ENCODE measurements at places on chromosomes 4 and X.

GRCh38 chr4:4847011-4847410 lies 12.5 kb upstream of the MSX1 start:
- peaks cover 5% of the 10 kb centered on the region for H3K4me1 ChIP-seq
- H3K36me3 ChIP-seq = no peaks in the 10 kb centered on the region
- no peak overlapping the region for H3K4me3 ChIP-seq
- DNase-seq = no peak
- H3K27me3 ChIP-seq = no peaks in the 10 kb centered on the region

DNA sequence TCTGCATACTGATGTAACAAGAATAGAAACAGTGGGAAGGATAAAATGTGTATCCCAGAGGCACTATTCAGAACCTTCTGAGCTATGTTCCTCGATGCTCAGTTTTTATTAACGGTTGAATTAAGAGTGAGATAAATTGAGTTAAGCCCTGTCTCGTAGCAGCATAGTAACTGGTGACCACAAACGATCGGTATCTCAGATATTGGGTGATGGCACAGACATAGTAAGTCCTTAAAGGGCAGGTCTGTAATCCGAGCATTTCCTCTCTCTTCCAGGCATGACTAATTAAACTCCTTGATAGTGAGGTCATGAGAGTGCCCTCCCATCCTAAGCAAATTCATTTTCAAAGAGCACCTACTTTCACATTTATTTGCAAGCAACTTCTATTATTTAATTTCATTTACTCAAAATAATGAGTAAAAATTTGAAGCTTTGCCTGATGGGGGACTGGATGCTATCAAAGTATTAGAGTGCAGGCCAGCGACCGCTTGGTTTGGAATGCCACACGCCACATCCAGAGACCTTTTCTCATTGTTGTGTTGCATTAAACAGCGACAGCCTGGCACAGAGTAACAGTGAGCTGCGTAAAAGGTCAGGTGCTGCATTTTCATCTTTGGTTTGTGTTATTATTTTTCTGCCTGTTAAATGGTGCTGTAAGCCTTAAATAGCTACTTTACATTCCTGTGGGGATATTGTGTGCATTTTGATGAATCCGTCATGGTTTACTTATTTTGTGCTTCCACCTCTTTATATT lies 101.9 kb downstream of the PCDH7 start:
- H3K4me3 ChIP-seq = no peak overlapping the region
- no peak for DNase-seq
- H3K36me3 ChIP-seq = no peaks in the 10 kb centered on the region
- no peaks in the 10 kb centered on the region for H3K27me3 ChIP-seq

DNA sequence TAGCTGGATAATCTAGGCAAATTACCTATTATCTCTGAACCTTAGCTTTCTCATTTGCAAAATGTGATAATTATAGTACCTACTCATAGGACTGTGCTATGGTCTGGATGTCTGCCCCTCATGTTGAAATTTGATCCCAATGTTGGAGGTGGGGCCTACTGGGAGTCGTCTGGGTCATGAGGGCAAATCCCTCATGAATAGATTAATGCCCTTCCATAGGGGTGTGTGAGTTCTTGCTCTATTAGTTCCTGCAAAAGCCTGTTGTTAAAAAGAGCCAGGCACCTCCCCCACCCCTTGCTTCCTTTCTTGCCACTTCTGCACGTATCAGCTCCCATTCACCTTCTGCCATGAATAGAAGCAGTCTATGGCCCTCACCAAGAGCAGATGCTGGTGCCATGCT lies 73.9 kb downstream of the SERTM2 start:
- H3K4me1 ChIP-seq = no peaks in the 10 kb centered on the region
- DNase-seq = no peak
- H3K4me3 ChIP-seq = no peak overlapping the region
- no peaks in the 10 kb centered on the region for H3K27me3 ChIP-seq
- H3K27ac ChIP-seq = no peak overlapping the region

DNA sequence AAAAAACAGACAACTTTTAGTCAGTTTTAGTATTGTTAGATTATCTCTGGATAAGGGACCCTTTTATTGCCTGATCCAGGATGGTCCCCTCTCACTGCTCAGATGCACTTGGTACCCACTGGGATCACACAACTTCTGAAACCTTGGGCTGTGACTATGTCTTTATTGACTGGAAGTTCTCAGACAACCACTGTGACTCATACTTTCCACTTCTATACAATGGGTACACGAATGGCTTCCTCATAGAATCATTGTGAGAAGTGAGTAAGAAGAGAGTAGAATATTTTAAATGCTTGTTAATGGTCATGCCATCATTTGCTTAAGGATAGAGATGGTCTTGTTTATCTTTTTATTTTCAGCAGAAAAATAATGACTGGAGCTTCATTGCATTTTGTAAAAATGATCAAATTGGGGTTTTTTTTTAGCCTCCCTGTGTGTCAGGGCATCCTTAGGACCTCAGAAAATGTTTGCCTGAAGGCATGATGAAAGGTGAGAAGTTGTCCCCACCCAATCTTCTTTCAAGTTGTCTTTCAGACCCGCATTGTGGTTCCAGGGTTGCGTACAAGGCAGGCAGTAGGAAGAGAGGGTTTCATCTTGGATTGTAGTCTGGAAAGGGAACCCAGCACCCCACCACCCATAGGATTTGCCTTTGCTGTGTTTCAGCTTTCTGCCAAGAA lies 115.1 kb downstream of the CPEB2 start:
- H3K27me3 ChIP-seq = no peaks in the 10 kb centered on the region
- no peak overlapping the region for H3K4me3 ChIP-seq
- DNase-seq = no peak
- no peaks in the 10 kb centered on the region for H3K36me3 ChIP-seq

GRCh38 chr4:123352240-123352945 lies 44.2 kb upstream of the SPRY1 start:
- H3K27me3 ChIP-seq = no peaks in the 10 kb centered on the region
- DNase-seq = peak; percentile 40
- H3K27ac ChIP-seq = no peak overlapping the region
- H3K36me3 ChIP-seq = no peaks in the 10 kb centered on the region
- no peak overlapping the region for H3K4me3 ChIP-seq

DNA sequence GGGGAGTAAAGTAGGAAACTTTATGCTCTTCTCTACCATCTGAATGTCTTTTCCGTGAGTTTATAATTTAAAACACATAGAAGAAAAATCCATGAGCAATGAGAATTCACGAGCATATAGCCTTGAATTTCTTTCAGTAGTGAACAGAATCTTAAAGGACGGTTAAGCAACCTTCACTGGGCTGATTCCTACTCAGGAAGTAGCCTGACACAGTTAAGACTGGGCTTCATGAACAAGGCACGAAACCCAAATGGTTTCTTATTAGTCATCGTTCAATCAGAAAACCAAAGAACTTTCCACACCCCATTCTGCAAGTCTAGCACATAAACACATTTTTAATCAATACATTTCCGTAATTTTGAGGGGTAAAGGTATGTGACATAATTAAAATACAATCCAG lies 95.8 kb downstream of the SH3KBP1 start:
- no peak for DNase-seq
- H3K27me3 ChIP-seq = no peaks in the 10 kb centered on the region
- peaks cover 22% of the 10 kb centered on the region for H3K4me1 ChIP-seq
- no peaks in the 10 kb centered on the region for H3K36me3 ChIP-seq
- H3K27ac ChIP-seq = no peak overlapping the region

GRCh38 chrX:71917621-71918343 lies 7.1 kb downstream of the NHSL2 start:
- H3K4me3 ChIP-seq = no peak overlapping the region
- H3K36me3 ChIP-seq = no peaks in the 10 kb centered on the region
- no peaks in the 10 kb centered on the region for H3K4me1 ChIP-seq

DNA sequence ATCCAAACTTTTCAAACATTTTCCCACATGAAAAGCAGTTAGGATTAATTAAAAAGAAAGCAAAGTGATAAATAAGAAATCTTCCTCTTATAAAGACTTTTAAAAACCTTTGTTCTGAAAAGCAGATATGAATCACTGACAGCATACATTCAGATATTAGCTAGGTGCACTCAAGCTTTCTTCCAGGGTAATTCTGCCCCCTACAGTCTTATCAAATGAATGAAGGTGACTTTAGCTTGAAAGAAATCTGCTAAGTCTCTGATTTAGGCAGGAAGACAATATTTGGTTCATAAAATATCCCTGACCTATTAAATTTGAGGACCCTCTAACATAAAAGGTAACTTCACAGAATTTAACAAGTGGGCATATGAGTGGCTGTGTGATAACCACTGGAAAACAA lies 209.1 kb upstream of the FAM47A start:
- H3K36me3 ChIP-seq = no peaks in the 10 kb centered on the region
- H3K27me3 ChIP-seq = no peaks in the 10 kb centered on the region
- no peak for DNase-seq
- no peaks in the 10 kb centered on the region for H3K4me1 ChIP-seq

DNA sequence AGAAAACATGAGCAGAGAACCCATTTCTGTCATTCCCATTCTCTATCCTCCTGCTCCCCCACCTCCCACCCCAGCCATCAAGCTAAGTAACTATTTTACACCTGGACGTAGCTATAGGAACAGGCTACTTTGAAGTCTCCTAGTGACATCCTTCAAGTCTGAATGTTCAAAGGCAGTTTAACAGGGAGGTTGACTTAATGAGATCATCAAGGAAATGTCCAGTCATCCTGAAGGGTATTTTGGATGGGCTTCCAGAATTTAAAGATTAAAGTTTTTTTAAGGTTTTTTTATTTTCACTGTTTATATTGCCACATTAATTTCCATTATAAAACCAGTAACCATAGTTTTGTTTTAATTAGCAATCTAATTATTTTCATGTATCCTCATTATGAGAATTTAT lies 41.1 kb downstream of the HPF1 start:
- DNase-seq = no peak
- H3K4me1 ChIP-seq = no peaks in the 10 kb centered on the region
- H3K27me3 ChIP-seq = no peaks in the 10 kb centered on the region
- H3K4me3 ChIP-seq = no peak overlapping the region

DNA sequence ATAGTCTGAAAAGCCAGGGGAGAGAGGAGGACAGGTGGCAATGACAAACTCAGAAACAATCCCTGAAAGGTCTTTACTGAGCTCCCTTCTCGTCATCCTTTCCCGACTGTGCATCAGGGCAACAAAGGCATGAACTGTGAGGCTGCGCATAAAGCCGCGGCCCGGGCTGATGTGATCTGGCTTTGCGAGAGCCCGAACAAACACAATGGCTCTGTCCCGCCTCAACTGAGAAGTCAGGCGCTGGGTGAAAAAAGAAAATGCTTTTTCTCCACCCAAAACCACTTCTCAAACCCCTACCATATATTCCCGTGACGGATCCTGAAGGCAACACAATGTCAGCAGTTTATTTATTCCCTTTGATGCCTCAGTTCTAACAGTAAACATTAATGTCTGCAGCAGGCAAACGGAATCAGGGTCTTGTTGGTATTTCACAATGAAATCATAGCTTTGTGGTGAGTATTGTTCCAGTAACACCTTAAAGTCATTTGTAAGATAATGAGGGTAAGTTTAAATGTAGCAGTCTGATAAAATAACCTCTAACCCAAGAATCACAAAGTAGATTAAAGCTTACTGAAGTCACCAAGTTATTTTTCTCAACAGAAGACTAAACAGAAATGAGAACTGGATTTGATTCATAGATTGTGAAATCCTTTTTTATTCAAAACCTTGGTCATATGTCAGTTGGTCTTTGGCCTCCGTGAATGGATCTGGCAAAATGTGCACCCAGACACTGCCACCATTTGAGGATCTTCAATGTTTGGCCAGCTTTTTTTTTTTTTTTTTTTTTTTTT lies 67.4 kb downstream of the APBB2 start:
- no peaks in the 10 kb centered on the region for H3K4me1 ChIP-seq
- H3K36me3 ChIP-seq = no peaks in the 10 kb centered on the region
- no peak overlapping the region for H3K27ac ChIP-seq

- H3K27me3 ChIP-seq = no peaks in the 10 kb centered on the region
- H3K4me1 ChIP-seq = no peaks in the 10 kb centered on the region
- H3K4me3 ChIP-seq = no peak overlapping the region
- no peak for DNase-seq
Measured at GRCh38 chr4:152065545-152065944, 304.7 kb upstream of the GATB start.

DNA sequence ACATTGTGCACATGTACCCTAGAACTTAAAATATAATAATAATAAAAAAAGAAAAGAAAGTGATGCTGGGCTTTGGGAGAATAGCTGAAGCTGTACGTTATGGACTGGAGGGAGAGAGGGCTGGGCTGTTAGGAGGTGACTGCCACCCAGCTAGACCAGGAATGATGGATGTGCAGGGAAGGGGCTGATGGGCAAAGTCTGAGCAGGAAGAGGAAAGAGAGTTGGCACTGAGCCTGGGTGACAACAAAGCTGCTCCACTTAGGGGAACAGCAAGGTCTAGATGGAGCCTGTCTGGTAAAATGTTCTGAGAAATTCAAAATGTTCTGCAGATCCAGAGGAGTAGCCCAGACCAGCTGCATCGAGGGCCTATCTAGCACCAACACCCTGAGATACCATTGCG lies 32.3 kb downstream of the MED28 start:
- no peaks in the 10 kb centered on the region for H3K36me3 ChIP-seq
- no peak for DNase-seq
- H3K4me1 ChIP-seq = no peaks in the 10 kb centered on the region
- no peak overlapping the region for H3K27ac ChIP-seq
- no peaks in the 10 kb centered on the region for H3K27me3 ChIP-seq

- no peak overlapping the region for H3K4me3 ChIP-seq
- H3K4me1 ChIP-seq = peaks cover 6% of the 10 kb centered on the region
- no peak for DNase-seq
- H3K27ac ChIP-seq = no peak overlapping the region
- no peaks in the 10 kb centered on the region for H3K27me3 ChIP-seq
Measured at GRCh38 chr4:77581724-77582123, 23.9 kb upstream of the CXCL13 start.

GRCh38 chr4:17664755-17665154 lies 50.3 kb downstream of the MED28 start:
- H3K27me3 ChIP-seq = no peaks in the 10 kb centered on the region
- no peak overlapping the region for H3K27ac ChIP-seq
- no peak overlapping the region for H3K4me3 ChIP-seq
- H3K4me1 ChIP-seq = peaks cover 32% of the 10 kb centered on the region
- peak; percentile 56 for DNase-seq

DNA sequence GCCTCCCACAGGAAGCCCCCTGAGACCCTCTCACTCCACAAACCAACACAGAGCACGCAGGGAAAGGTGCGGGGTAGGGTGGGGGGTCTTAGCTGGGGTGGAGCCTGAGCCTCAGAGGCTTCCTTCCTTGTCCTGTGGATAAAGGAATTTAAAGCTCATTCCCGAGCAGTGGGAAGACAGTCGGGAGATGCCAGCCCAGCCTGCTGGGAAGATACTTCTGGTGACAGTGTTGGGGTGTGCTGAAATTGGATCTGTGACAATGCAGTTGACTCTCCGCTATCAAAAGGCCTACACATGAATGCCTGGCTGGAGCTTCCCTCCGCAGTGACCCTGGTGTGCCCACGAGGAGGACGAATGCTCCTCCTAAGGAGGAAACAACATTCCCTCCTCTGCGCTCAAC lies 45.5 kb downstream of the JAKMIP1 start:
- no peaks in the 10 kb centered on the region for H3K4me1 ChIP-seq
- no peaks in the 10 kb centered on the region for H3K27me3 ChIP-seq
- H3K36me3 ChIP-seq = no peaks in the 10 kb centered on the region
- H3K4me3 ChIP-seq = no peak overlapping the region
- no peak for DNase-seq
- no peak overlapping the region for H3K27ac ChIP-seq

GRCh38 chr4:120873554-120873953 lies 49.0 kb downstream of the PRDM5 start:
- no peaks in the 10 kb centered on the region for H3K36me3 ChIP-seq
- H3K27ac ChIP-seq = no peak overlapping the region
- DNase-seq = no peak
- no peaks in the 10 kb centered on the region for H3K27me3 ChIP-seq

- H3K4me3 ChIP-seq = no peak overlapping the region
- H3K4me1 ChIP-seq = no peaks in the 10 kb centered on the region
- H3K27me3 ChIP-seq = no peaks in the 10 kb centered on the region
Measured at GRCh38 chr4:120491481-120491880, 424.8 kb upstream of the MAD2L1 start.
